ENCODE measurements at places on chromosomes 3 and 15. TPM values are rescaled to one million over a fixed set of nuclear protein-coding genes. Genes with fewer than 3 reads are reported as not detected.

DNA sequence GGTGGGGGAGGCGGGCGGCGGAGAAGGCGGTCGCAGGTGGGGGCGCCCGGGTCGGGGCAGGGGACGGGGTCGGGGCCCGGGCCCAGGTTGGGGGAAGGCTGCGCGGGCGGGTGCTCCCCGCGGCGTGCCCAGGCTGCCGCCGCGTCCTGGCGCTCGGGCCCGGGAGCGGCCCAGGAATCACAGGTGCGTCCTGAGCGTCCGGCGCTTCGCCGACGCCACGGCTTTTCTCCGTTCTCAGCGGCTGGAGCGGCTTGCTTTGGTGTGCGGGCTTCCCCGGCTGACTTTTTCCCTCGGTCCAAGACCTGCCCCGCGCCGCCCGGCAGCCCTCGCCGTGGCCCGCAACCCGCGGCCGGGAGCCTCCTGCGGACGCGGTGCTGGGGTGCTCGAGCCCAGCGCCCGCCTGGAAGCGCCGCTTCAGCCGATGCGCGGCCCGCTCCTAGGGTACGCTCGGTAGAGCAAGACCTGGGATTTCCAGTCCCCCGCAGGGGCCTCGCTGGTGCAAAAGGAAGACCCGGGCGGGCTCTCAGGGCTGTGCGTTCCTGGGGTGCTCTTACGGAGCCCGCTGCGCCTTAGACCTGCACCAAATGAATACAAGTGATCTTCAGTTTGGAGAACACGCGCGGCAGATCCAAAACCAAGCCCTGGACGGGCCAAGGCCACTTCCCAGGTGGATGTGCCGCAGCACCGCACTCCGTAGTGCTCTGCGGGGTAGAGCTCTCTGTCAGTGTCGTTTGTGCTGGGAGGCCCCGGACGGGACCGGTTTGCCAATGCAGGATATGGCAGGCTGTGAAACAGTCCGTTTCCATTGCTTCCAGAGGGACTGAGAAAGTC lies 639 bp downstream of the NIPA1 start:
- H3K27ac ChIP-seq = no peak overlapping the region
- DNase-seq = peak; percentile 15
- H3K27me3 ChIP-seq = no peaks in the 10 kb centered on the region
- H3K4me1 ChIP-seq = peaks cover 9% of the 10 kb centered on the region
- H3K36me3 ChIP-seq = peaks cover 3% of the 10 kb centered on the region
- peak overlapping the region; percentile 71 for H3K4me3 ChIP-seq

DNA sequence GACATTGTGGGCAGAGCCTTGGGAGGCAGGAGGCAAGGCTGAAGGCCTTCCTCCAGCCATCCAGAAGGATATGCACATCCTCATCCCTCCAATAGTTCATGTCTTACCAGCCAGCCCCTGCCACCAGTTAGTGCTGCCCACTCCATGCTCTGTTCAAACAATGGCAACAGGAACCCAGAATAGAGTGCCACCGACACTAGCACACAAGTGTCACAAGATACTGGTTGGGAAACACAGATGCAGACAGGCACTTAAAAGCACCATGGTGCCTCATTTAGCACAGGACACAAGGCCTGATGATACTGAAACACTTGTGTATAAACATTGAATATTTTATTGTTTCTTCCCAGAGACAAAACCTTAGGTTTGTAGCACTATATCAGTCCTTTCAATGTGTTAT lies 56.5 kb upstream of the MYO5C start:
- no peak overlapping the region for H3K4me3 ChIP-seq
- H3K36me3 ChIP-seq = peaks cover 2% of the 10 kb centered on the region
- no peak overlapping the region for H3K27ac ChIP-seq

GRCh38 chr3:65020281-65021160 lies 332.7 kb upstream of the ADAMTS9 start:
- H3K4me1 ChIP-seq = no peaks in the 10 kb centered on the region
- H3K36me3 ChIP-seq = no peaks in the 10 kb centered on the region
- no peaks in the 10 kb centered on the region for H3K27me3 ChIP-seq
- H3K27ac ChIP-seq = no peak overlapping the region

DNA sequence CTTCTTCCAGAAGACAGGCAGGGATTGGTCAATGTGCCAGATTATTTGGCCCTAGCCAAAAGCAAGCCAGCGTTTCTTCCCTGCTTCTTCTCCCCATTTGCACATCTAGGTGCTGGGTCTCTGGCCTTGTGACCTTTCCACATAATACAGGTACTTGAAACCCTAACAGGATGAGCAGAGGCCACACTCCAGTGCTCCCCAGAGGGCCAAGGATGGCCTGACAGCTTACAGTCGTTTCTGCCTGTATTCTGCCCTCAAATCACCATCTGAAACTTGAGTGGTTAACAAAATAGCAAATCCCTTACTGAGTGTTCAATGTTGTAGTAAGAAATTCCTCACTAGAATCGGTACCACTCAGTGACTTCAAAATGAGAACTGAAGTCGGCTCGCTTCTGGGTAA lies 29.1 kb downstream of the MKRN2 start:
- H3K36me3 ChIP-seq = peaks cover 26% of the 10 kb centered on the region
- no peaks in the 10 kb centered on the region for H3K4me1 ChIP-seq
- H3K27ac ChIP-seq = no peak overlapping the region
- no peak overlapping the region for H3K4me3 ChIP-seq

DNA sequence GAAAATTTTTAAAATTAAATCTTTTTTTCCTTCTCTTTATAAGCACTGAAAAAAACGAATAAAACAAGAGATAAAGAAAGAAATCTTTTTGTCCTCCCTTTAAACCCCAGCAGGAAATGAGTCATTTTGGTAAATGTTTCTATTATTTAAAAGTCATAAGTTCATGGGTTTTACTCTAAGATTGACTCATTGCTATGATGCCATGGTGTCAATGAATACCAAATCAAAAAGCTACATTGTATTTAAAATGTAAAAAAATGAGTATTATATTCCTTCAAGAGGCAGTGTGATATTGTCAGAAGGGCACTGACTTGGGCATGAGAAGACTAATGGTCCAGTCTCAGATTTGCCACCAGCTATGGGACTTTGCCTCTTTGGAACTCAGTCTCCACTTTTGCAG lies 303.4 kb upstream of the DNAJC19 start:
- H3K27me3 ChIP-seq = no peaks in the 10 kb centered on the region
- H3K4me3 ChIP-seq = no peak overlapping the region
- no peaks in the 10 kb centered on the region for H3K4me1 ChIP-seq
- no peak overlapping the region for H3K27ac ChIP-seq
- H3K36me3 ChIP-seq = no peaks in the 10 kb centered on the region
- DNase-seq = no peak

DNA sequence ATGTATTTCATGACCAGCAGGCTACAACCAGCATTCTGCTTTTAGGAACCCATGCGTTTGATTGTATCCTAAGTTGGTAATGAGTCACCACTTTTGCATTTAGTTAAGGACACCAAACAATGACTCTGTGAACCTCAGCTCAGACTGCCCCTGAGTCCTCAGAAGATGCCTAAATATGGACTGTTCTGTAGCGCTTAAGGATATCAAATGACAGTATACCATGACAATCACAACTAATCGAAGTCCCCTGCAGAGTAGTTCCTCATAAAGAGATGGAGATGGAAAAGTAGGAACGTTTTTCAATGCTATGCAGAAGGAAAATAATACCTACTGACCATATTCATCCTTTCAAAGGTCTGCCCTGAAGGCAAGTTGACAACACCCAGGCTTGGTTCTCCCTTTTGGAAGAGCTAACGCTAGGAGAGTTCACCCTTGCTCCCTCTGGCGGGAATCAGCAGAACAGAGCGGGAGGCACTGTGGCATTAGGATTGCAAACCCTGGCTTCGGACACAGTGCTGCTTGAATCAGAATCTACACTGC lies 508.6 kb downstream of the FHIT start:
- no peaks in the 10 kb centered on the region for H3K27me3 ChIP-seq
- no peaks in the 10 kb centered on the region for H3K36me3 ChIP-seq
- no peak for DNase-seq
- H3K27ac ChIP-seq = no peak overlapping the region
- H3K4me1 ChIP-seq = no peaks in the 10 kb centered on the region

The NLGN1 gene
- not detected for total RNA-seq

The TAGLN3 gene
- 1.2 TPM for total RNA-seq

The SMARCC1 gene
- total RNA-seq = 84.5 TPM

The LIPC gene
- 0.14 TPM for total RNA-seq

The APBA2 gene
- total RNA-seq = 18.3 TPM

The TMEM202 gene
- not detected for total RNA-seq

The TTLL13 gene
- 0.26 TPM for total RNA-seq

Measured in activated naive CD4-positive, alpha-beta T cell treated with anti-CD3 and anti-CD28 coated beads for 36 hours (primary cell).